ENCODE measurements at places on chromosomes 12 and 14.

- DNase-seq = no peak
- no peak overlapping the region for H3K4me3 ChIP-seq
- H3K36me3 ChIP-seq = no peaks in the 10 kb centered on the region
- no peak overlapping the region for H3K27ac ChIP-seq
Observed at GRCh38 chr14:103199124-103199523, 75.9 kb downstream of the TNFAIP2 start.

- H3K4me1 ChIP-seq = no peaks in the 10 kb centered on the region
- no peak for DNase-seq
- no peak overlapping the region for H3K27ac ChIP-seq
- no peaks in the 10 kb centered on the region for H3K36me3 ChIP-seq
Observed at GRCh38 chr14:90551733-90552464, 155.1 kb downstream of the CALM1 start.

DNA sequence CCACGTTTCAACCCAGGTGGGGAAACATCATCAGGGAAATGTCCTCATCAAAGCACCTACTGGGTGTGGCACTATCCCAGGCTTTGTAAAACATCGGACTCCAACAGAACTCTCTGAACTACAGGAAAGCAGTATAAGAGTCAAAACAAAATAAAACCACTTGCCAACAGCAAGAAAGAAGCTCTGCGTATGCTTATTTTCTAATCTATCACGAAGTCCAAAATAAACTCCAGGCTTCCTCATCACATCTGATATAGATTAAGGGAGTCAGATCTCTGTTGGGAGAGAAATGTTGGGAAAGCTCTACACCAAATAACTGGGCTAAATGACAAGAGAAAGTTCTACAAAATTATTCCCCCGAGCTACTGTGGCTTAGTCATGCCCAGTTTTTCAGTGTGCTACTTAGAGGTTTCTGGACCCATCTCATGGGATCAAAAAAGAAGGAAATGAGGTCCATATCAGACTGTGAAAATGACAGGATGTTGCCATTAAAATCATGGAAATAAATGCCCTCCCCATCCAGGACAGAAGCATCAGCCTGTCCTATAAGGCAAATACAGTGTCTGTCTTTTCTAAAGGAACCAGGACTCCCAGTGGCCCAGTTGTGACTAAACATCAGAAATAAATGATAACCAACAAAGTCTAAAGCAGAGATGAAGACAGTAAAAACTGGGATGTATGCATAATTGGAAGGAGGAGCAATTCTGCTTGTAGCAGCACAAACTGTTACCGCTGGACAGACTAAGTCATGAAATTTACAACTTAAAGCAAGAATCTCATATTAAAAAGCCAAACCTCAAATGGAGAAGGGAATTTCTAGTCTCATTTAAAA lies 149.5 kb downstream of the STXBP6 start:
- DNase-seq = no peak
- H3K27ac ChIP-seq = no peak overlapping the region
- no peaks in the 10 kb centered on the region for H3K36me3 ChIP-seq
- H3K4me1 ChIP-seq = no peaks in the 10 kb centered on the region

DNA sequence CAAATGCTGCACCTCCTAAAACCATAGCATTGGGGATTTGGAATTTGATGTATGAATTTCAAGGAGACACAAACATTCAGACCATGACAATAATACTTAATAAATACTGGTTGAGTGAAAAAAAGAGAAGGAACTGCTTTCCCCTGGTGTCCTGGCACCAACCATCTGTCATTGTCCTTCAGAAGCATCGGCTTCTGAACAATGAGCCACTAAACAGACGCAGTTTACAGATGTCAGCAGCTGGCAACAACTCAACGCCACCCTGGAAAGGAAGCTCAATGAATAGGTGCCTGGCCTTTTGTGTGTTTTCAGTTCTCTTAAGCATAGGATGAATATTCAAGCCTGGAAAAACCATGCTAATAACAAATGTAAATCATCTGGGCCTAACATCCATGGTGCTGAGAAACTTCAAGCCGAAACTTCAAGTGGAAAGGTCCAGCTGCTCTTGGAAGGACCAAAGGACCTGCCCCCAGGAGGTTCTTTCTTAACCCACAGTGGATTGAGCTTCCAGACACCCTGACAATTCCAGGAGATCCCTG lies 101.3 kb downstream of the WIF1 start:
- no peak overlapping the region for H3K27ac ChIP-seq
- H3K4me1 ChIP-seq = no peaks in the 10 kb centered on the region
- H3K27me3 ChIP-seq = no peaks in the 10 kb centered on the region
- DNase-seq = no peak
- H3K4me3 ChIP-seq = no peak overlapping the region

- H3K27ac ChIP-seq = no peak overlapping the region
- no peaks in the 10 kb centered on the region for H3K36me3 ChIP-seq
- H3K4me1 ChIP-seq = peaks cover 5% of the 10 kb centered on the region
- no peaks in the 10 kb centered on the region for H3K27me3 ChIP-seq
Observed at GRCh38 chr12:51813931-51814310, 34.6 kb downstream of the FIGNL2 start.

- H3K27ac ChIP-seq = peak overlapping the region; percentile 43
- H3K36me3 ChIP-seq = peaks cover 47% of the 10 kb centered on the region
- peaks cover 22% of the 10 kb centered on the region for H3K4me1 ChIP-seq
- no peaks in the 10 kb centered on the region for H3K27me3 ChIP-seq
- DNase-seq = no peak
Observed at GRCh38 chr12:9756706-9757105, 4.0 kb downstream of the CD69 start.

DNA sequence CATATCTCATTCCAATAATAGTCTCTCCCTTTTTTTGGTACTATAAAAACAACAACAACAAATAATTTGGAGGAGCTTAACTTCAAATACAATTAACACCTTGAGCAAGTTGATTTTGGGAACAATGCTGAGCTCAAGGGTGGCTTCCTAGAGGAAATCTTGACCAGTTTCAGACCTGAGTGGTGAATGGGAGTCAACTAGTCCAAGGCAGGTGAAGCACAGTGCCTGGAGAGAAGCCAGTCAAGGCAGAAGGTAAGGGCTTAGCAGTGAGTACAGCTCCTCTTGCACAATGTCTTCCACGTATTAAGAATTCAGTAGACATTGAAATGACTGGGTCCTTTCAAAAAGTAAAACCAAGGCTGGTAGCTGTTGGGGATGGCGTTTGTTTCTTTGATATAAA lies 444.8 kb downstream of the ATP23 start:
- DNase-seq = no peak
- no peaks in the 10 kb centered on the region for H3K36me3 ChIP-seq
- H3K27me3 ChIP-seq = no peaks in the 10 kb centered on the region
- no peak overlapping the region for H3K4me3 ChIP-seq
- no peaks in the 10 kb centered on the region for H3K4me1 ChIP-seq

GRCh38 chr14:102827716-102828115 lies 50.5 kb downstream of the TRAF3 start:
- no peak overlapping the region for H3K4me3 ChIP-seq
- H3K4me1 ChIP-seq = no peaks in the 10 kb centered on the region
- peaks cover 13% of the 10 kb centered on the region for H3K36me3 ChIP-seq

DNA sequence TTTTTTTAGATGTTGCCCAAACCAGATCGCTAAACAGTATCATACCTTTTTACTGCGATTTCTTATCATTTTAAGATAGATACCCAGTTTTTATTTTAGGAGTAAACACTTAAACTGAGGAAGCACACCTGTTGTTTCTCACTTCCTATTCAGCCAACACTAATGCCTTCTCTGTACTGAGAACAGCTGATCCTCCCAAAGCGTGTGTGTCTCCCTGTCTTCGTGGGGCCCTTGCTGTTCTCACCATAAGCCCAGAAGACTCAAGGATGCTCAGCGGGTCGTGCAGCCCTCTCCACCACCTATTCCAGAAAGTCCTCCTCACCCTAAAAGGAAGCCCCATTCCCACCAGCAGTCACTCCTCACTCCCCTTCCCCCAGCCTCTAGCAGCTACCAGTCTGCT lies 14.8 kb downstream of the PPP2R5C start:
- H3K4me3 ChIP-seq = no peak overlapping the region
- peaks cover 6% of the 10 kb centered on the region for H3K4me1 ChIP-seq
- no peaks in the 10 kb centered on the region for H3K36me3 ChIP-seq
- H3K27ac ChIP-seq = no peak overlapping the region
- no peaks in the 10 kb centered on the region for H3K27me3 ChIP-seq

DNA sequence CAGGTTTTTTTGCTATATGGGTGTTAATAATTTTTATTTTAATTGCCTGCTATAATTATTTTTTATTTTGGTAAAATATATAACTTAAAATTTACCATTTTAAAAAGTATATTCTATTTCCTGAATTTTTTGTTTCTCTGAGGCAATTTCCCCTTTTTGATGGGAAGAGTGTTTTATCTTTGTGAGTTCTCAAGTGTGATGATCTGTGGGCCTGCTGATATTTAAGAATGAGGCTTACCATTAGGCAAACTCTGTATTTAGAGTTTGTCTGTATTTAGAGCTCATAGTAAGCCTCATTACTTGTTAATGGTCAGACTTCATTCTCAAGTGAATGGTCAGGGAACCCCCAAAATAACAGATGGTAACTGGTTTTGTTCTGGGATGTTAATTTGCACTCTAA lies 48.0 kb downstream of the WNK1 start:
- no peak overlapping the region for H3K27ac ChIP-seq
- no peaks in the 10 kb centered on the region for H3K36me3 ChIP-seq
- no peak for DNase-seq
- H3K27me3 ChIP-seq = no peaks in the 10 kb centered on the region
- H3K4me3 ChIP-seq = no peak overlapping the region

DNA sequence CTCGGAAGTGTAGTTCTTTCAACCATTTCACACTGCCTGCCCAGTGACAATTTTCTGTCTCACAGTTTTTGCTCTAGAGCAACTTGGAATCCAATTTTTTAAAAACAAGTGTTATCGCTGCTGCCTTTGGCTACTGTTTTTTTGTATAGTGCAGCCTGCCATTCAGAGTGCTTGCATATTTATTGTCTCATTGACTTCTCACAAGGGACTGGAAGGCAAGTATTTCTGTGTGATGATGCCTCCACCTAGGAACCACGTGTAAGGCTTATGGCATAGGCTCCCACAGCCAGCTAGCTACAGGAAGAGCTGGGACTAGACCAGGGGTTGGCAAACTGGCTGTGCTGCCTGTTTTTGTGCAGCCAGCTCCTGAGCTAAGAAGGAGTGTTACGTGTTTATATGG lies 903 bp downstream of the PARPBP start:
- H3K27ac ChIP-seq = no peak overlapping the region
- no peaks in the 10 kb centered on the region for H3K36me3 ChIP-seq
- peaks cover 8% of the 10 kb centered on the region for H3K4me1 ChIP-seq
- peak overlapping the region; percentile 91 for H3K4me3 ChIP-seq
